ENCODE measurements at places on chromosomes 6 and 20.

DNA sequence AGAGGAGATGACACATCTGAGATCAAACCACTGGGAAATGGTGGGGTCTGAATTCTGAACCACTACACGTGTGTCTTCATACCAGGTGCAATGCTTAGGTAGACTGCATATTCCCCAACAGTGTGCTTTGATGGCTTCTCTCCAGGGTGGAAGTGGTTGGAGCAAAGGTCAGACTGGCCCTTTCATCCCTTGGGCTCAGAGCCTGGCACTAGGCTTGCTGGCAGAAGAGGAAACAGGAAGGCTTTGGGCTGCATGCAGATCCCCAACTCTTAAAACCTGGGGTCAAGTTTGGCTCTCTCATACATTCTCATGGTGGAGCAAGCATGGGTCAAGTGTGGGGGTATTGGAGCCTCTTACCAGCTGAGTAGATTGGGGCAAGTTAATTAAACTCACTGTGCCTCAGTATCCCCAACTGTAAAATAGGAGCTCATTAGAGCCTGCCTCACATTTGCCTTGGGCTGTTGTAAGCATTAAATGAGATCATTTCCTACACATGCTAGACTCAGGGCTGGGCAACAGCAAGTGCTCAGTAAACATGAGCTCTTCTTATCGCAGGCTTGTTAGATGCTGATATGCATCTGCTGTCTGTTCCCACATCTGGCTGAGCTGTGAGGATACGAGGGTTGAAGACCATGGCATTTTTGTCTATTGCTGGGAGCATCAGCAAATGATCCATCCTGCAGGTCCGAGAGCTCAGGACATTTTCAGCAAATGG is 51.6 kb upstream of the FAM83D start:
- no peak for DNase-seq

DNA sequence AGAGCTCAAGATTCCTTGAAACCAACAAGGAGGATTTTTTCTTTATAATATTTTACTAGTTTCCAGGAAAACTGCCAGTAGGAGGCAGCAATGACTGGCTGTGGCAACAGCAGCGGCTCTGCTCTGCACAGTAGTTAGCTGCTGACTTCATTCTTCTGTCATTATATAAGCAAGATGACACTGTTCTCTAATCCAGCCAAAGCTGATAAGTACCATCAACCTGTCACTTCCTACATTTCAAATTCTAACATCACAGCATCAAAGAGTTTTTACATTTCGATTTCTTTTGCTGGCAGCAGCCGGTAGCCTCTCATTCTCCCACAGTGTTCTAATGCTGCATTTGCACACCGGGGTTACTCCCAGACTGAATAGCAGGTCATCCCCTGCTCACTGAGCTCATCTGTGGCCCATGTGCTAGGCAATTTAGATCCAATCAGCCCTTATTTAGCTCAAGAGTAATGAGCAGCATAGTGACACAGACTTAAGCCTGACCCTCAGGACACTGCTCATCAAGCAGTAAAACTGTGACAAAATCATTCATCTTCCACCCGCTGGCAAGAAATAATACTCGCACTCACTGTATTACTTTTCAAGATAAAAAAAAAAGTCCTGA is 67.8 kb downstream of the MMS22L start:
- DNase-seq: no peak

DNA sequence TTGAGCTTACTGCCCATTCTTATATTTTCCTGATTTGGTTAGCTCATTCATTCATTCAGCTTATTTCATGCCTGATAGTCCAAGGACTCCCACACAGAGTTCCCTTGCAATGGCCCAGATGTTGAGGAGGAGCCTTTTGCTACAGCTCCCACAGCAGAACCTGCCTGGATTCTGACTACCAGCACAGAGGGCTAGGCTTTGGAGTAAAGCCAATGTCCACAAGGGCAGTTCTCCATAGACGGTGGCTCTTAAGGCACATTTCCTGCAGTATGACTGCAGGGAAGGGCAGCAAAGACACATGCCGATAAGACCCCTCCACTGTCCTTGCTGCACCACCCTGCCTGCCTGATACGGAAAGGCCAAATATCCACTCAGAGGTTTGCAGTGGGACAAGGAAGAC is 112.3 kb upstream of the SYNDIG1 start:
- no peak for DNase-seq

GRCh38 chr20:38152621-38153221 is 12.3 kb downstream of the TGM2 start:
- DNase-seq: no peak

GRCh38 chr6:110181131-110182030 is 1.2 kb downstream of the CDC40 start:
- DNase-seq: no peak

DNA sequence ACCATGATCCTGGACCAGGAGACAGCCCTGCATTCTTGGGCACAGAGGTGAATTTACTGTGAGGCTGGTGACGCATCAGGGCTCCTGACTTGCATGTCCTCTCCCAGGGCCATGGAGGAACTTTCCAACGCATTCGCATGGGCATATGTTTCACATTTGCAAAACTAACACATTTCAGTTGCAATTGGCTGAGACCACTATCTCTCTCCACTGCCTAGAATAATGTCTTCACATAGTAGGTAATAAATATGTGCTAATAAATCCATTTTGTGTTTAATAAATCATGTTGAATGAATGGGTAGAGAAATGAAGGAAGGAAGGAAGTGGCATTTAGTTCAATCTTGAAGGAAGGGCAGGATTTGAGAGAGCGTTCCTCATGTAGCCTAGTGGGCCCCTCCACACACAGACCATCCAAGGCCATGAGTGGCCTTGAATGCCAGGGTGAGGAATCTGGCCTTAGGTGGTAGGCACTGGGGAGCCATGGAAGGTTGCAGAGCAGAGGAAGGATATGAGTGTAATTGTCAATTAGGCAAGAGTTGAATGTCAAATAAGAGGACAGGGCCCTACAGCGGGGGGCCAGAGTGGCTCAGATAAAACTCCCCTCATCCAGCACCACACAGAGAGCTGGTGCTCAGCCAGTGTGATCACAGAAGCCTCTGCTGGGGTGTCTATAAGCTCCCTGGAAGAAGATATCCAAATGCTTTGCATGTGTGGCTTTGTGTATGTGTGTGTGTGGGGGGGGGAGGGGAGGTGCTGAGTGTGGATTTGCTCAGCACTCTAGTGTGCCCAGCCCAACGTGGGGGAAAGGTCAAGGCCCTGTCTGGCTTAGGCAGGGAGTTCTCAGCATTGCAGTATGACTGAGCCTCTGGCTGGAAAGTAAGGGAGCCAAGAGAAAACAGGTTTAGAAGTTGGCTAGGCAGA is 30.9 kb upstream of the CCN5 start:
- DNase-seq: no peak

DNA sequence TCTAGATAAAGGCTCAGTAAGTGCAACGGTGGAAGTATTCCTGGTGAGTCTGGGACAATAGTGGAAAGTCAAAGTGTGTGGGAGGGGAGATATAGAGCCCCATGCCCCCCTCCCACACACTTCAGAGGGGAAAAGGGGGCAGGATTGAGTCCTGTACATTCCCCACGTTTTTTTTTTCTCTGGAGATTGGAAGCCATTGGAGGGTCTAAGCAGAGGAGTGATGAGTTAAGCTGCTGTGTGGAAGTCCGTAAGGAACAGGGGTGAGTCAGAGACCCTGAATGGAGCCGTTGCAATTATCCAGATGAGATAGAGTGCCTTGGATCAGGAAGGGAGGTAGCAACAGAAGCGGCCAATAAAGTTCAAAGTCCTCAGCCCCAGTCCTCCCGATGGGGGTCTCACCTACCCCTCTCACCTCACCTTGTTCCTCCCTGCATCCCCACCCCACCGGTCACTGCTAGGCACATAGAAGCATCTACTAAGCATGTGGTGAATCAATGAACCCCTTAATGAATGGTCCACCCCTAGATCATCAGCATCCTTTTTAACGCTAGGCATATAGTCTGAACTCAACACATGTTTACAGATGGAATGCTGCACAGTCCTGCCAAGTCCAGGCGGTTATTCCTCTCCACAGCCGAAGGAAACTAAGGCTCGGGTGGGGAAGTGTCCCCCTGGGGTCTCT is 662 bp upstream of the SLC9A8 start:
- no peak for DNase-seq

DNA sequence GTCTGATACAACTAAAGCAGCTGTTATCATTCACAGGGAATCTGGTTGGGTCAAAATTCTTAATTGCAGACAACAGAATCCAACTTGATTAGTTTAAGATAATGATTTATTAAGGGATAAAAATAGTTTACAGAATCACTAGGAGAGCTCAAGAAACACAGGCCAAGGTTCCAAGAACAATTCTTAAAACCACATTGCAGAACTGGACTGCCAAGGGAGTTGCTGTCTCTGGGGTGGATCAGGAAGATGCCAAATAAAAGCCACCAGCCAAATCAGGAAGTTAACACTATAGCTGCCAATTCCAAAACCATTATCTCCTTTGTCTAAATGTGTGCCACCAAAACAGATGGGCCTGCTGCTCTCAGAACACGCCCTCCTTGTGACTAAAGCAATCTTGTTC is 53.7 kb downstream of the NUDT3 start:
- DNase-seq: no peak
